ENCODE measurements at places on chromosomes 4 and X.

GRCh38 chr4:155973639-155974475 lies 20.2 kb upstream of the CTSO start:
- no peak for DNase-seq

GRCh38 chr4:150126201-150126863 lies 48.1 kb downstream of the DCLK2 start:
- no peak for DNase-seq

DNA sequence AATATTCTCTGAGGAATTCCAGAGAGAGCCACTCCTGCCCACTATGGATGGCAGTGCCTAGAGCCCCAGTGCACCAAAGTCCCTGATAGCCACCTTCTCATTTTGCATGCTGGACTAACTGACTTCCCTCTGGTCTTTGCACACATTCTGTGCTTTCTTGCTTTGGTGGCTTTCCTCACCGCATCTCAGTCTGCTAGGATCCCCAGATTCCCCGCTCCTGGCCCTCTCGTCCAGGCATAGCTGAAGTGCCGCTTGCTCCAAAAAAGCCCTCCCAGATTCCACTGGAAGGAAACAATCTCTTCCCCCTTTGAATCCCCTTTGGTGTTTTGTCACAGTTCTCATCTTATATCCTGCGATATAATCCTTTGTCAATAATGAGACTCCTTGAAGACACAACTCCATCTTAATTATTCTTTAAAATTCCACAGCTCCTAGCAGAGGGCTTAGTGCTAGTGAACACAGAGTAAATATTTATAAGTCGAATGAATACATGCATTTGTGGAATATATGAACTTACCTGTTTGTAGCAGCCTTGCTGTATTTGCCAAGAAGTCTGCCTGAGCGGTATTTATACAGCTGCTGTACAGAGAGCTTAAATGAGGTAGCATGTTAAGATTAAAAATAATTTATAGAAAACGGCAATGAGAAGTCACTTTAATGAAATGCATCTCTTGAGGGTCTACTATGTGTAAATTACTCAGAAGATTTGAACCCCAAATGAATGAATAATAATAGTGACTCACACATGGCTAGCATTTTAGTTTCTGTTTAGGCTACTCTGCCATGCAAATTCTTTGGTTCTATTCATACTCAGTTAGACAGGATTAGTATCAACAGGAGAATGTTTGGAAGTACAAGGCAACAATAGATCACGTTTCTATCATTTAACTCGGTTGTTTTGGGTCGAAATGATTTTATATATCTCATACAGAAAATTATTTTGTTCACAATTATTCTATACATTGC lies 421.9 kb upstream of the TENM3 start:
- peak; percentile 32 for DNase-seq

GRCh38 chr4:153466949-153467896 lies 1.1 kb downstream of the TMEM131L start:
- peak; percentile 74 for DNase-seq

DNA sequence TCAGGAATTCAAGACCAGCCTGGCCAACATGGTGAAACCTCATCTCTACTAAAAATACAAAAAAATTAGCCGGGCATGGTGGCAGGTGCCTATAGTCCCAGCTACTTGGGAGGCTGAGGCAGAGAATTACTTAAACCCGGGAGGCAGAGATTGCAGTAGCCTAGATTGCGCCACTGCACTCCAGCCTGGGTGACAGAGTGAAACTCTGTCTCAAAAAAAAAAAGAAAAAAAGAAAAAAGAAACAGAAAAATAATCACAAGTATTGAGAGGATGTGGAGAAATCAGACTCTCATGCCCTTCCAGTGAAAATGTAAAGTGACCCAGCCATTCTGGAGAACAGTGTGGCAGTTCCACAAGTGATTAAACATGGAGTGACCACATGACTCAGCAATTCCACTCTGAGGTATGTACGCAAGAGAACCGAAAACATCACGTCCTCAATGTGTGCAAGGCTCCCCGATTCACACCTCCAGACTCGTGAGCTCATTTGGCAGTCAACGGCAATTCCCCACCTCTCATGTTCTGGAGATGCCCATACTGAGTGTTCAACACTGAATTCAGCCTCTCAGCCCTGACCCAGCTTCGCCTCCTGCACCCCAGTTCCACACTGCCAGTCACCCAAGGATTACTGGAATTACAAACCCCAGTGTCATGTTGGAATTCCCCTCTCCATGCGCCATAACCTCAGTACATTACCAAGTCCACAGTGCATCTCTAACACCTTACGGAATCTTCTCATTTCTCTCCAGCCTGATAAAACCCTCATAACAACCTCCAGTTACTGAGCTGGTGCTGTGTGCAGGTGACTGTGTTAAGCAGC lies 21.1 kb downstream of the ACOX3 start:
- DNase-seq = no peak

DNA sequence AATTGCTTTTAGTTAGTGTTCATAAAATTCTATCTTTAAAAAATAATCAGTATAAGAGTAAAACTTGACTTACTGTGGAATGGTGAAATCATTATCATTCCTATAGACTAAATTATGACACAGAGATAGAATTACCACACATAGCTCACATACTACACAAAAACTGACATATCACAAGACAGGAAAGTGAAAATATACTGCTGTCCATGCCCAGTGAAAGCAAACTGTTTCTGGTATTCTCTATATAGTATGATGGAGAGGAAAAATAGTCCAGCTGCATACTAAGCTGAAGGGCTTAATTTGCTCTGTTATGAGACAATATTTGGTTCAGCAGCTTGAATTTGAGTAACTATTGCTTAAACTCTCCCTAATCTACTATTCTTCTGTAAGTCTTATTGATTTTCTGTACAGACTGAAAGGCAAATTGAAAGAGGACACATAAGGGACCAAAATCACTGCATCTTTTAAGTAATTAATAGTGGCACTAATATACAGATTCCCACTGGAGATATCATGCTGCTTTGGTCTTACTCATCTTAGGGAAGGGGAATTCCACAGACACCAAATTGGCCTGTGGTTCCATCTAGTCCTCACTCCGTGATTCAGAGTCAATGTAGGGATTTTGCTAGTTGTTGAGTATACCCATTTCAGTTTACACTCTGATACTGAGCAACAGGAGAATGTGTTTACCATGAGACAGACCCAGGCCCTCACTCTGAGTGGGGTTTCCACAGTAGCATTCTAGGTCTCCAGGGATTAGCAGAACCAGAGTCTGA lies 47.4 kb upstream of the AGA start:
- no peak for DNase-seq

DNA sequence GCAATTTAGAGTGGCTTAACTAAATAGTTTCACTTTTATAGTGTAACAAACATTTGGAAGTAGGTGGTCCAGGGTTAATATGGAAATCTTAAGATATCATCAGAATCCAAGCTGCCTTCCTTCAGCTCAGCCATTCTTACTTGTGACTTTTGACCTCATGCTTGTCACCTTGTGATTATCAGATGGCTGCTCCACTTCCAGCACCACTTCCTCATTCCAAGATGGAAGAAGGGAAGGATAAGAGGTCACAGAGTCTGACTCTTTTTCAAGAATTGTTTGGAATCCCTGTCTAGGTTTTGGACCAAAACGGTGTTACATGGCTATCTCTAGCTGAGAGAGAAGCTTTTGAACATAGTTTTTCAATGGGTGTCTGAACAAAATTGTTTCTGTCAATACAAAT lies 39.9 kb downstream of the MTTP start:
- DNase-seq = no peak

DNA sequence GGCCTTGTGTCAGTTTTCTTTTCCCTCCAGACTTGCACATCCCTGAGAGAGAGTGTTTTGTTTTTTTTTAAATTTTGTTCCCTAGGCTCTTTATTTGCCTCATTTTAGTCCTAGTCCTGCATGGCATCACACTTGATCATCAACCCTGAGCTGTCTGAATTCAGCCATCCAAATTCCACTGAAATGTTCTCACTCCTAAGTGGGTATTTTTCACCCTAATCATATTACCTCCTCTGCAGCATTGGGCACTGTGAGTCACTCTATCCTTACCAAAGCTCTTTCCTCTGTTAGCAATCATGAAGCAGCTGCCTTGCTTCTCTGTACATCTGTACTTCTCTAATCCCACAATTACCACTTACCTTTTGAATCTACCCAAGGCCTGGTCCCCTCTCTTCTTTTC lies 356.6 kb upstream of the MAGEB2 start:
- no peak for DNase-seq

- DNase-seq = no peak
Observed at GRCh38 chrX:67734111-67734753, 190.4 kb downstream of the AR start.

GRCh38 chr4:185426960-185427688 lies 1.4 kb upstream of the UFSP2 start:
- DNase-seq = no peak

DNA sequence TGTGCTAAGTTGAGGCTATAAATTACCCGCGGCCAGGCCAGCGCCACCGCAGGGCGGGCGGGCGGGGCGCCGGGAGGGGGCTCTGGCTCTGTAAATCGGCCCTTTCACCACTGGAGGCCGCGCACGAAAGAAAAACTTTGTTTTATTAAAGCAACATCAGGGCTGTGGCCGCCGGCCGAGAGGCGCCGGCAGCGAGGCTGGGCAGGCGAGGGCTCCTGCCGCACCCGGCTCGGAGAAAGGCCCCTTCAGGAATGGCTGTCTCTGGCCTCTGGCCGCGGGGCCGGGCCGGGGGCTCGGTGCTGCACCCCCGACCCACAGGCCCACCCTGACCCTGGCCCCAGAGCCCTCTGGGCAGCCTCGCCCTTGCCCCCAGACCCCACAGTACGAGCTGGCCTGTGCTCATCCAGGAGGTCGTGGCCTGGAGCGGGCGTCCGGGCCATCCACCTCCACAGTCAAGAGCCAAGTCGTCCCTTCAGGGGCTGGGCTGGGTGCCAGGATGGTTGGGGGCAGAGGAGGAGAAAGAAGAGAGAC lies 29.5 kb upstream of the FGFR3 start:
- DNase-seq = no peak

DNA sequence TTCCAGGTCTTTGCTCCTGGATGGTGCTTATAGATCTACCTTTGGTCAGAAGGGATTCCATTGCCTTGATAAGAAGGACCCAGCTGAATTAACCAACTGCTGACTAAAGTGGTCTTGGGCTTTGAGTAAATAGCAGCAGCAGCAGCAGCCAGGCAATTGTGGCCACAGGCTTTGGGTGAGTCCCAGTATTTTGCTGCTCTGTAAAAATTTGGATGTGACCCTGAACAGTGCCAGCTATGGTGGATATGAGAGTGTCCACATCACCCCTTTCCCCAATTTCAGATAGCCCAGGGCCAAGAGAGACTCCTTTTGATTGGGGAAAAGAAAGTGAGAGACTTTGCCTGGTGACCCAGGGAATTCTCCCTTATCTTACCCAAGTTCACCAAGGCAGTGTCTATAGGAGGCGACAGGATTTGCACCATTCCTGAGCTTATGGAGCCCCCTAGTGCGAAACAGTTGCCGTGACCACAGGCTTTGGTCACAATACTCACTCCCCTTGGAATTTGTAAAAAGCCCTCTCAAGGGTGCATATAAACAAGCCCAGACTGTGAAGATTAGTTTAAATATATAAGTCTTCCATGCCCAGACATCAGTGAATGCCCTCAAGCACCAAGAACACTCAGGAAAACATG lies 518.0 kb downstream of the TMA16 start:
- DNase-seq = peak; percentile 60

DNA sequence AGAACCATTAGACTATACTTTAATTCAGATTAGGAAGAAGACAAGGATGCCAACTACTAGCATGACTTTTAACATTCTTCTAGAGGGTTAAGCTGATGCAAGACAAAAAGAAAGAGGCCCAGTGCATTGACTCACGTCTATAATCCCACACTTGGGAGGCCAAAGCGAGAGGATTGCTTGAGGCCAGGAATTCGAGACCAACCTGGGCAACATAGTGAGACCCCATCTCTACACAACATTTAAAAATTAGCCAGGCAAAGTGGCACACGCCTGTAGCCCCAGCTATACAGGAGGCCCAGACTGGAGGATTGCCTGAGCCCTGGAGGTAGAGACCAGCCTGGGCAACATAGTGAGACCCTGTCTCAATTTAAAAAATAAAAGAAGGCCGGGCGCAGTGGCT lies 40.2 kb upstream of the HPRT1 start:
- no peak for DNase-seq

- no peak for DNase-seq
Observed at GRCh38 chrX:56792270-56793111, 63.4 kb downstream of the NBDY start.

DNA sequence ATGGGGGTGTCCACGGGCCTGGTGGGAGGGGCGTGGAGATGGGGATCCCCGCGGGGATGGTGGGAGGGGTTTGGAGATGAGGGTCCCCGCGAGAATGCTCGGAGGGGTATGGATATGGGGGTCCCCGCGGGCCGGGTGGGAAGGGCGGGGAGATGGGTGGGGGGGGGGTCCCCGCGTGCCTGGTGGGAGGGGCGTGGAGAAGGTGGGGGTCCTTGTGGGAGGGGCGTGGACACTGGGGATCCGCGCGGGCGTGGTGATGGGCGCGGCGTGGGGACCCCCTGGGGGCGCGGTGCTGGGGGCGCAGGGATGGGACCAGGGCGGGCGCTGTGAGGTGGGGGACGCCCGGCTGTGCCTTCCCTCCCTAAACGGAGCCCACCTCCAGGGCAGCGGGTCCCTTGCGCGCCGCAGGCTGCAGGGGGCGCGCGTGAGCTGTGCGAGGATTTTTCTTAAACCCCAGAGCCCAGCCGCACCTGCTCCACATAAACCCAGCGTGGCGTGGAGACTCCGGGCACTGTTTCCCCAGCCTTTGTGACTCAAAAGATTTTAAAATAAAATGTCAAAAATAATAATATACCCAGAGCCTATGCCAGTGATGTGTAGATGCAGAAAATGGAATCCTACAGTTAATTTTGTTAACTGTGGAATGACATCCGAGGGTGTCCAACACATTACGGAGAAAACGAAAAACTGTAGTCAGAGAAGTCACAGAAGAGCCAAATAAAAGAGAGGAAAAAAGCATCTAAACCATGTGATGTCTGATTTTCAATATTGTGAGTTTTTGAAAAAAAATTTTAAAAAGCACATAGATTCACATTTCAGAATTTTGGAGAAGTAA lies 1.5 kb upstream of the ASMTL start:
- DNase-seq = peak; percentile 83

GRCh38 chrX:149032449-149032848 lies 472.7 kb downstream of the IDS start:
- no peak for DNase-seq

- DNase-seq = no peak
Observed at GRCh38 chr4:42636645-42636949, 20.3 kb downstream of the ATP8A1 start.

GRCh38 chr4:65508168-65508567 lies 162.1 kb downstream of the EPHA5 start:
- no peak for DNase-seq

- peak; percentile 44 for DNase-seq
Observed at GRCh38 chr4:7335344-7336066, 99.2 kb downstream of the PSAPL1 start.

GRCh38 chrX:110346681-110347080 lies 12.0 kb upstream of the RTL9 start:
- DNase-seq = no peak

- no peak for DNase-seq
Observed at GRCh38 chrX:56728321-56728720, 722 bp upstream of the NBDY start.

DNA sequence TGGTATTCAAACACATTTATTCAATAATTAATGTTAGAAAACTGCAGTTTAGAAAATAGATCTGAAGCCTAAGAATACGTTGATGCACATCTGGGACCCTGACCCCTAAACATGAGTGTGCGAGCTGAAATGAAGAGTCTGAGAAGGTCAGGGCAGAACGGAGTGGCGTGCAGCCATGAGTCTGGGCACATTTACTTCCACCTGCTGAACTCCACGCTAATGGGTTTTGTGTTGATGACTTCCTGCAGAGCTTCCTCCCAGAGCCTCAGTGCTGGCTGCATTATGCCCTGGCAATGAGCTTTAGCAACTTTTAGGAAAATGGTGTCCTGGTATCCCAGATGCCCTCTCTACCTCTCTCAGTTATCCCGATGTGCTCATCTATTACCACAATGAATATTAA lies 53.1 kb downstream of the FAM114A1 start:
- DNase-seq = no peak

All from T47D (cell line).